ENCODE measurements at places on chromosomes 6 and 20. TPM values are rescaled to one million over a fixed set of nuclear protein-coding genes. Genes with fewer than 3 reads are reported as not detected.

- DNase-seq: no peak
Observed at GRCh38 chr6:105644691-105645090, 241.8 kb upstream of the PREP start.

DNA sequence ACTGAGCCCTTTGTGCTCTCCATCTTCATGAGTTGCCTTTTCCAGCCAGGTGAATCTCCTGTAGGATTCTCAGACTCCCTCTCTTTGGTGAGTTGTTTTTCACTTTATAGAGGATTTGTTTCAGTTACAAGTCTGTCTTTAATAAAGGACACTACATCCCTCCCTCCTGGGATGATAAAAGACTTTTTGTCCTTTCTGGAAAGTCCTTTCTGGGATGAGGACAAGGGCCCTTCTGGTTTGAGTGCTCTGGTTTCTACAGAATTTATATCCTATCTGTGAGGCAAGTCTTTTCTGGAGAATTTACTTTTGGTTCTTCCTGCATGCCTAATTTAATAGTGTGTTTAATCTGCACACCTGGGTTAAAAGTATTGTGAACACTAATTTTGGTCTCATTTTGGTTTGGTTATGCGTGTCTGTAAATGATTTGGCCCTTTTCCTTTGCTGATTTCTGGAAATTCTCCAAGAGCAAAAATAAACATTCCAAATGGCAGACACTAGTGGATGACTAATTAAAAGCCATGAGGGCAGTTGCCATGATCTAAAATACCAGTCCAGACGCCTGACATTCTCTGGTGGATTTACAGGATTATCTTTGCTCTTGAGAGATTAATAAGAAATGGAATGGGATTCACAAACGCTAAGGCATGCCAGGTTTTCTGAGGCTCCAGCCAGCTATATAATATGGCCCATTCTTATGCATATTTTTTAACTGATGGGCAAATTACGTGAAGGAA, 44.8 kb downstream of the TCP11 start:
- DNase-seq: peak; percentile 31

The E2F3 gene
- total RNA-seq: 13.0 TPM

DNA sequence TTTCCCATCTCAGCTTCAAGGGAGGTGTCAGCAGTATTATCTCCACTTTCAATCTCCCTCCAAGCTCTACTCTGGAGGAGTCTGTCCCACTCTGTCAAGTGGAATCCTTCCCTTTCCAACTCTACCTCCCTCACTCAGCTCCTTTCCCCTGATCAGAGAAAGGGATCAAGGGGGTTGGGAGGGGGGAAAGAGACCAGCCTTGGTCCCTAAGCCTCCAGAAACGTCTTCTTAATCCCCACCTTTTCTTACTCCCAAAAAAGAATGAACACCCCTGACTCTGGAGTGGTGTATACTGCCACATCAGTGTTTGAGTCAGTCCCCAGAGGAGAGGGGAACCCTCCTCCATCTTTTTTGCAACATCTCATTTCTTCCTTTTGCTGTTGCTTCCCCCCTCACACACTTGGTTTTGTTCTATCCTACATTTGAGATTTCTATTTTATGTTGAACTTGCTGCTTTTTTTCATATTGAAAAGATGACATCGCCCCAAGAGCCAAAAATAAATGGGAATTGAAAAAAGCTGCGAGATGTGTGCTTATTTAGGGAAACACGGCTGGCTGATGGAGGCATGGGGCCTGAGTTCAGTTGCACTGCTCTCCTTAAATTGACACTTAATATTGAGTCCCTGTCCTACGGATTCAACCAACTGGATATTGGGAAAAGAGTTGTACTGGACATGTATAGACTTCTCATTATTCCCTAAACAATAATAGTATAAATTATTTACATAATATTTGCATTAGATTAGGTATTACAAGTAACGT, 4.9 kb downstream of the TUBB start:
- no peak for DNase-seq

The DZANK1 gene
- 2.3 TPM for total RNA-seq

The IYD gene
- not detected for total RNA-seq

All from glomerular endothelial cell (primary cell).